ENCODE measurements at places on chromosomes 5 and 9.

DNA sequence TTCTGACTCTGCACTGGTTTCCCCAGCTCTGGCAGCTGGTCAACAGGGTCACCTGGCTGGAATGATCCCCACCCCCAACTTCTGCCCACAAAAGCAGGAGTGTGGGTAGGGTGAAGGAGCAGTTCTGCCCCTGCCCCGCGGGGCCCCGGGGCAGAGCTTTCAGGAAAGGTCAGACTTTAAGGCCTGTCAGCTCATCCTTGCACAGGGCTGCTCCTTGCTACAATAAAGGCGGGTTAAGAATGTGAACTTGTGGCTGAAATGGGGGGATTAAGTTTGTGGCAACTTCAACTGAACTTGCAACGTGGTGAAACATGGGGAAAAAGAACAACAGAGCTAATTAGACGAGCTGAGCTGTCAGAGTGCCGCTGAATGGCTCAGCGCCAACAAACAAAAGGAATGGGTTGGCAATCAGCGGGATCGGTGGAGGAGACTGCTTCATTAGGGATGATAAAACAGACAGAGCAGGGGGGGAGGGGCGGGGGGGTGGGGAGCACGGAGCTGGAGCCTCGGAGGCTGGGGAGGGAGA, 50.8 kb downstream of the CRB2 start:
- H3K36me3 ChIP-seq, result no peaks in the 10 kb centered on the region
- no peaks in the 10 kb centered on the region for H3K27me3 ChIP-seq
- H3K4me3 ChIP-seq, result no peak overlapping the region

GRCh38 chr5:177327539-177328522, 16.1 kb upstream of the MXD3 start:
- no peak for DNase-seq
- H3K36me3 ChIP-seq, result peaks cover 28% of the 10 kb centered on the region
- H3K27ac ChIP-seq, result no peak overlapping the region
- peaks cover 23% of the 10 kb centered on the region for H3K4me1 ChIP-seq

- peaks cover 13% of the 10 kb centered on the region for H3K36me3 ChIP-seq
- DNase-seq, result no peak
- no peaks in the 10 kb centered on the region for H3K4me1 ChIP-seq
- H3K4me3 ChIP-seq, result no peak overlapping the region
- no peak overlapping the region for H3K27ac ChIP-seq
- H3K27me3 ChIP-seq, result no peaks in the 10 kb centered on the region
Observed at GRCh38 chr9:5800969-5801738, 31.8 kb downstream of the ERMP1 start.

GRCh38 chr5:91328743-91329142, 54.4 kb downstream of the ARRDC3 start:
- no peak for DNase-seq
- H3K4me3 ChIP-seq, result no peak overlapping the region
- H3K4me1 ChIP-seq, result no peaks in the 10 kb centered on the region
- H3K27ac ChIP-seq, result no peak overlapping the region

GRCh38 chr5:110055302-110055701, 365.6 kb downstream of the MAN2A1 start:
- peaks cover 30% of the 10 kb centered on the region for H3K4me1 ChIP-seq
- no peak for DNase-seq
- H3K36me3 ChIP-seq, result no peaks in the 10 kb centered on the region
- no peak overlapping the region for H3K4me3 ChIP-seq
- H3K27me3 ChIP-seq, result peaks cover 4% of the 10 kb centered on the region

GRCh38 chr5:26192486-26192885, 845.9 kb downstream of the CDH9 start:
- H3K36me3 ChIP-seq, result no peaks in the 10 kb centered on the region
- no peaks in the 10 kb centered on the region for H3K27me3 ChIP-seq
- H3K4me3 ChIP-seq, result no peak overlapping the region
- H3K27ac ChIP-seq, result no peak overlapping the region

GRCh38 chr5:75601996-75602395, 9.3 kb upstream of the ANKDD1B start:
- H3K27ac ChIP-seq, result no peak overlapping the region
- peaks cover 39% of the 10 kb centered on the region for H3K36me3 ChIP-seq

DNA sequence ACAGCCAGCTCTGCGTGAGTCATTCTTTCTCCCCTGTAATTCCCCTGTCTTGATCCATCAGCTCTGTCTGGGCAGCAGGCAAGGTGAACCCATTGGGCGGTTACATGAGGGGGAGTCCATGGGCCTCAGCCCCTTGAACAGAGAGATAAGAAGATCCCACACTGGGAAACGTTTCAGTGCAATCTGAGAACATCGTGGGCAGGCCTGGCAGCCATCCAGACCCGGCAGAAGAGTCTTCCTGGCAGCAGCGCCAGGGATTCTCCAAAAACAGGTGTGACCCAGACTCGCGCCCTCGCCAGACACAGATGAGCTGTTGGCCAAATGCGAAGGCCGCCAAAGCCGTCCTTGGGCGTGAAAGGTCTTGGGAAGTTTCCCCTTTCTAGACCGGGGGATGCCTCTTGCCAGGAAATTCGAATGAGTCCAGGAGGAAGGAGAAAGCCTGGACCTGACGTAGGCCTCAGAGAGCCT, 6.4 kb upstream of the SLC12A7 start:
- peaks cover 2% of the 10 kb centered on the region for H3K4me1 ChIP-seq
- DNase-seq, result no peak

DNA sequence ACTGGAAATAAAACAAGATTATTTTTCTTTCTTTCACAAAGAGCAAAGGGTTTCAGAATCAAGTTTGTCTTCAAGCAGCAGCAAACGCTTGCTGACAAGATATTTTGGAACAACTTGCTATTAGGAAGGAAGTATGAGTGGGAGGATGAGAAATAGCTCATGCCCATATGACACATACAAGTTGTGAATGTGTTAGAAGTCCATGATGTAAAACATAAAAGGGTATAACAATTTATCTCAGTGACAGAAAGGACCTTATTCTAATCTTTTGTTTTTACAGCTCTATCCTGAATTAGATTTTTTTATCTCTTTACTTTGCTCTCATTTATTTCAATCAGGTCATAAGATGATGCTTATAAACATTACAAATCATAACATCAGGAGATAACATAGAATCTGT, 516.6 kb upstream of the MEF2C start:
- no peak for DNase-seq
- H3K27me3 ChIP-seq, result no peaks in the 10 kb centered on the region
- H3K4me1 ChIP-seq, result peaks cover 25% of the 10 kb centered on the region
- H3K4me3 ChIP-seq, result no peak overlapping the region
- peaks cover 5% of the 10 kb centered on the region for H3K36me3 ChIP-seq

DNA sequence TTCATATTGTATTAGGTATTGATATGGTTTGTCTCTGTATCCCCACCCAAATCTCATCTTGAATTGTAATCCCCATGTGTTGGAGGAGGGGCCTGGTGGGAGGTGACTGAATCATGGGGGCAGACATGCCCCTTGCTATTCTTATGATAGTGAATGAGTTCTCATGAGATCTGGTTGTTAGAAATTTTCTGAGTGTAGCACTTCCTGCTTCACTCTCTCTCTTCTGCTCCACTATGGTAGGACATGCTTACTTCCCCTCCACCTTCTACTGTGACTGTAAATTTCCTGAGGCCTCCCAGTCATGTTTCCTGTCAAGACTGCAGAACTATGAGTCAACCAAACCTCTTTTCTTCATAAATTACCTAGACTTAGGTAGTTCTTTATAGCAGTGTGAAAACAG, 187.4 kb upstream of the SLC24A2 start:
- H3K4me3 ChIP-seq, result no peak overlapping the region
- peaks cover 4% of the 10 kb centered on the region for H3K4me1 ChIP-seq
- H3K36me3 ChIP-seq, result peaks cover 4% of the 10 kb centered on the region
- no peak for DNase-seq

Data from stimulated activated naive B cell treated with anti-CD40 and anti-IgM and Interleukin-4, amounts not matched to agents 10 μg/mL and 1 μg/mL and 100 μg/mL, for 72 hours (primary cell).